ENCODE measurements at places on chromosomes 1 and 21.

DNA sequence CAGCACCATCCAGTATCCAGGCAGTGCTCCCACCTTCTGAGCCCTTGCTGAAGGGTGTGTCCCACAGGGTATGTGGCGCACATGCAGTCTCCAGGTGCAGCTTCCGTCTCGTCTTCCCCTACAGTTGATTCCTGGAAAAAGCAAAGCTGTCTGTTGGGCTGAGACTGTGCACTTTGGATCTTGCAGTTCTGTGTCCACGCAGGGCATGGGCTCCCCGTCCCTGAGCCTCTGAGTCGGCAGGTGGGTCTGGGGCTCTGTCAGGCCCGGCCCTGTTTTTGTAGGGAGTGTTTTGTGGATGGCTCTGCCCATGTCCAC lies 32.8 kb downstream of the SNAP47 start:
- no peak for DNase-seq

GRCh38 chr1:113858418-113858817 lies 13.1 kb downstream of the PTPN22 start:
- DNase-seq = no peak

- no peak for DNase-seq
These were observed 25.0 kb upstream of the TMEM39B start for GRCh38 chr1:32047701-32048100.

- DNase-seq = no peak
These were observed at the start of gene EPHB2 for GRCh38 chr1:22710701-22711049. Gene EPHB2 (plus strand): TSS chr1:22710839. CDS start chr1:22710983, 144 bp downstream.

DNA sequence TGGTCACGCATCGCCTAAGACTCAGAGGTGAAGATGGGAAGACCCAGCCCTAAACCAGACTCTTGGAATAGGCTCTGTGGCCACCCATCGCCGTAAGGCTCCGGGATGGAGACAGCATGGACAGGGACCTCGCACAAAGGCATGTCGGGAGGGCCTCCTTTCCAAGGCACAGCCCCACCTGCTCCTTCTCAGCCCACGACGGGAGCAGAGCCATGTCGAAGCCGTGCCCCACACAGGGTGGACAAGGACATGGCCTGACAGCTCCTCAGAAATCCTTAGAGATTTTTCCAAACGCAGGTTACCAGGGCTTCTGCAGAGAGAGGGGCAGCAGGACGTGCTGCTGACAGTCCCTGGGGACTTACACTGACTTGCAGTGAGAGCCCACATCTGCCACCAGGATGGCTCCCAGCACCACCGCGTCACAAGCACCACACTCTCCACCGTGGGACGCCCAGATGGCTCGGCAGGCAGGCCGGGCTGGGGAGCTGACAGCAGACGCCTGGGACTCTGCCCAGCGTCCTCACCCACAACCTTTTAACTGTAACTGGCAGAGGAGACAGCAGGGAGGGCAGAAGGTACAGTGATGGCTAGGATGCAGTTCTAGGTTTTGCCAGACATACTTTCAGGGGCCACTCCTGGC lies 12.0 kb downstream of the SSU72 start:
- no peak for DNase-seq

DNA sequence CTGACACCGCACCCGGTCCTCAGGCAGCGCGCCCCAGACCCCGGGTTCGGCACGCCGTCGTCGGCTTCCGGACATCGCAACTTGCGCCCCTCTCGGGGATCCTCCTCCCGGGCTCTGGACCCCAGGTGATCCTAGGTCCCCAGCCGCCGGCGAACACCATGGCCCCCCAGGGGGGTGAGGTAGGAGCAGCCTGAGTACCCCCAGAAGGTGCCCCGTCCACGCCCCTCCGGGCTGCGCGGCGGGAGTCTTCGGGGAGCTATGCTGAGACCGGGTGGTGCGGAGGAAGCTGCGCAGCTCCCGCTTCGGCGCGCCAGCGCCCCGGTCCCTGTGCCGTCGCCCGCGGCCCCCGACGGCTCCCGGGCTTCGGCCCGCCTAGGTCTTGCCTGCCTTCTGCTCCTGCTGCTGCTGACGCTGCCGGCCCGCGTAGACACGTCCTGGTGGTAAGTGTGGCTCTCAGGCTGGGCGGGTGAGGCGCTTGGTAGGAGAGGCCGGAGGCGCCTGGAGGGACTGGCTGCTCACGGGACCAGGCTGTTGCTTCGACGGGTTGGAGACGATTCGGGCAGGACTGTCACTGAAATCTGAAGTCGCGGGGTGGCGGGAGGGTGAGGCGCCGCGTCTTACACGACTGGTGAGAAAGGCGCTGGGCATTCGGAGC lies 367 bp downstream of the WNT2B start:
- peak; percentile 86 for DNase-seq

GRCh38 chr21:40404396-40404800 lies 442.6 kb downstream of the DSCAM start:
- no peak for DNase-seq

DNA sequence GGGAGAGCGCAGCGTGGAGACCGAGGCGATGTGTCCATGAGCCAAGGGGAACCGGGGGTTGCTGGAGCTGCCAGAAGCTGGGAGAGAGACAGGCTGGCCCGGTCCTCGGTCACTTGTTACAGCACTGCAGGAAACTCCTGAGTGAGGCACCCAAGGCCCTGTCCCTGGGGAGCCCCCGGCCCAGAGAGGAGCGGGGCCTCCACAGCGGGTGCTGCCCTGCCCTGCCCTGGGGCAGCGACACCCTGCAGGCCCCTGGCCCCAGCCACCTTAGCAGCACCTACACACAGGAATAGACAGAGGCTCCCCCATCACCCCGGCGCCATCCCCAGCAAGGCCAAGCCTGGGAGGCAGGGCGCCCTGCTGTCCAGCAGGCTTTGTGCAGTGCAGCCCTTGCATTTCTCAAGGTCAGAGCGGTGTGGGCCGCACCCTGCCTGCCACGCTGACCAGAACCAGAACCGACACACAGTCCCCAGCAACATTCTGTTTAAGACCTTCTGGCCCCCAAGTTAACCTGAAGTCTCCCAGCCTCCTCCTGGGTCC lies 6.6 kb upstream of the MEGF6 start:
- no peak for DNase-seq

- DNase-seq = no peak
These were observed 11.3 kb upstream of the DNMT3L start for GRCh38 chr21:44273046-44273445.

DNA sequence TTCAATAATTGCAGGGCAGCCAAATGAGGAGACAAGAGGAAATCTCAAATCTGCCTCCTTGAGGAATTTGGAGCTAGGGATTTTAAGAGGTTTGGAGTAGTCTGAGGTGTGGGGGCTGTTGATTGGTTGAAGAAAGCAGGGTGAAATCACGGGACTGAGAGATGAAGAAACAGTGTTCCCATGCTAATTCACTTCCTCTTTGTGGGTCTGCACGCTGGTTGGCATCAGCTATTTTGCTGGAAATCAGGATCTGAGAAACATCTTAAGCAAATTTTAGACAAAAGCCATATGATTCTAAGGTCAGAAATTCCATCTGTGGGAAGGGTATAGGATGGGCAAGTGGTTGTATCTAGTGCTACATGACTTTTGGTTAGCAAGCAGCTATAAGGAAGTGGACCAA lies 107.1 kb upstream of the PAXBP1 start:
- no peak for DNase-seq

DNA sequence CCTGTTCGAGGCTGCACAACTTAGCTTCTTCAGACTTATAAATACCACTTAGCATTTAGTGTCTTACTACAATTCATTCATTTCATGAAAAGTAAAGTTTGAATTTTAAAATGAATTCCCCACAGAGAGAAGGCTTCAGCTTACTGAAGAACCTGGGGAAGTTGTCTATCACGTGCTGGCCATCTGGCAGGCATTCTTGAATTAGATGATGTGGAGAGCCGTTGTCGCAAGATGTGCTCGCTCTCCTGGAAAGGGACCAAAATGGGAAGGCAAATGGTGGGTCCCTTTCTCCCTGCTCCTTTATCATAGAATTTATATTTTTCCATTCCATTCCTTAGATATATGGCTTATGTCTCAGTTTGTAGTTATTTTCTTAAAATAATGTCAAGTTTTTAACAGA lies 90.5 kb downstream of the CD247 start:
- no peak for DNase-seq

- DNase-seq = no peak
These were observed 5.2 kb downstream of the GRIK3 start for GRCh38 chr1:37028981-37029617.

DNA sequence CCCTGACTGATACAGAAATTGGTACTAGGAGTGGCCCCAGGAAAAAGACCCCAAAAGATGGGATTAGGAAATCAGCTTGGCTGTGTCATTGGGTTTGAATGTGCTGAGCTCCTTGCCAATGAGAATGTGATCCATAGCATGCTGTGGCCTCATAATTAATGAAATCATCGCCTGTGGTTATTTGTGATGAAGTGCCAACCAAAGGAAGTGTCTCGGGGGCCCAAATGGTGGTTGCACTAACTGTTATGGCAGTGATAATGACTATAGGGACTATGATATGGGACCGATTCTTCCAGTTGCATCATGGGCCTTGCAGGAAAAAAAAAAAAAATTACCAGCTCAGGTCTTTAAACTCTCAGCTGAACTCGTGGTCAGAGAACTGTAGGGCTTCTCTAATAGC lies 15.4 kb upstream of the ZDHHC18 start:
- DNase-seq = no peak

DNA sequence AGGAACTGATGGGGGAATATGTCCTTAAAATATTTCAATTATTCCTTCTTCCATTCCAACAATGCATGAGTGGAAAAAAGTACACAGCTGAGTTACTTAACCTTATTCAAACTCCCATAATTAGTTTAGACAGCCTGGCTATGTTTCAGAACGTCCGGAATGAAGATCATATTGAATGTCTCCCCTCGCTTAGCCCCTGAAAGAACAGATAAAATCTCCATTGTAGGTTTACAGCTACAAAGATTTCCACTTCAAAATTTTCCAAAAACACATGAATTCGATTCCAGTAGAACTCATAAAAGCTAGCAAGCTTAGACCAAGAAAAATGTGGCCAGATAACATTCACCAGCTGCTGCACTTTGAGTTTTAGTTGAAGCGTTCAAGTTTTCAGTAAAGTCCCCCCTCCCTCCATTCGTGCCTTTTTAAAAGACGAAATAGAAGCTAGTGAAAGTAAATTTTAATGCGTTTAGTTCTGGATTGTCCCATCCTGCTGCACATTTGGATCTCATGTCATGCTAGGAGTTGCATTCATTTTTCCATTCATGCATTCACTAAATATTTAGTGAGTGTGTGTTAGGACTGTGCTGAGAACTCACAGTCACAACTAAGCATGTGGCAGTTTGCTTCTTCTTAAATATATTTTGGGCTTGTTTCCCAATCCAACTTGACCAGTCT lies 29.4 kb upstream of the SSX2IP start:
- no peak for DNase-seq

DNA sequence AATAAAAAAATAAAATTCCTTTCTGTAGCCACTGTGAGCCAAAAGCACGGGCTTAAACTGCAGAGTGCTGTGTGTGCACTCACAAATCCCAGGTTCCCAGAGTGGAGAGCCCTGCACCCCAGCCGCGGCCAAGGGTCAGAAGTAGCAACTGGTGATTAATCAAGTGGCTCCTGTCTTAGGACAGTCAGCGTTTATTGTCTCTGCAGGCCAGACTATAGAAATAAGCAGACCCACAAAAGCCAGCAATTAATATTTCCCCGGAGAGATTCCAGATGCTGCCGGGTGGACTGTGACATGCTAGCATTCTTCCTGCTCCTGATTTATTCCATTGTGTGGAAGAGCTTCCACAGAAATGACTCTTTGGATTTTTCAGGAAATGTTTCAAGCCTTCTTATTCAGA lies 412.2 kb downstream of the KIF26B start:
- no peak for DNase-seq

DNA sequence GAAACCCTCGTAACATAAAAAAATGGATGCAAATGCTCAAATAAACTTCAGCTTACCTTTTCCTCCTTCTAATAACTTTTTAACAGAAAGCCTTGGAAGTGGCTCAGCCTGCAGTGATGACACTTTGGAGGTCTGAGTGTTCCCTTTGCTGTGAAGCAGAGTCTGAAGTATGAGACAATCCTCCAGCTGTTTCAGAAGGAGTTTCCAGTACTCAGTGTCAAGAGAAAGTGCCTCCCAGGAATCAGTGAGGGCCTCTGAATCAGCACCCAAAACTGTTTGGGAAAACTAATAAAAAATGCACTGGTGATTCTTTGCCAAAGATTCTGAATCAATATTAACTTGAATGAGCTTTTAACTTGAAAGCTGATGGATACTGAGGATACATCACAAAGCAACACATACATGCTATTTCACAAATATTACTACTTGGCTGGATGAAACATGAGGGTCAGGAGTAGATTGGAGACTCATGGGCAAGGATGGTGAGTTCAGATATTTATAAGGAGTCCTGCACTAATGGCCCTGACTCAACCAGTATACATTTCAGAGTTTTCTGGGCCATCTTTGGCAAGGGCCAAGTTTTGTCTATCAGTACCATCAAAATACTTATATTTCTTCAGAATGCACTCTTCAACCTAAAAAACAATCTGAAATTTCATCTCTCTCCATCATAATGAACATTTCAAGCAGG lies 77.0 kb downstream of the IARS2 start:
- no peak for DNase-seq

DNA sequence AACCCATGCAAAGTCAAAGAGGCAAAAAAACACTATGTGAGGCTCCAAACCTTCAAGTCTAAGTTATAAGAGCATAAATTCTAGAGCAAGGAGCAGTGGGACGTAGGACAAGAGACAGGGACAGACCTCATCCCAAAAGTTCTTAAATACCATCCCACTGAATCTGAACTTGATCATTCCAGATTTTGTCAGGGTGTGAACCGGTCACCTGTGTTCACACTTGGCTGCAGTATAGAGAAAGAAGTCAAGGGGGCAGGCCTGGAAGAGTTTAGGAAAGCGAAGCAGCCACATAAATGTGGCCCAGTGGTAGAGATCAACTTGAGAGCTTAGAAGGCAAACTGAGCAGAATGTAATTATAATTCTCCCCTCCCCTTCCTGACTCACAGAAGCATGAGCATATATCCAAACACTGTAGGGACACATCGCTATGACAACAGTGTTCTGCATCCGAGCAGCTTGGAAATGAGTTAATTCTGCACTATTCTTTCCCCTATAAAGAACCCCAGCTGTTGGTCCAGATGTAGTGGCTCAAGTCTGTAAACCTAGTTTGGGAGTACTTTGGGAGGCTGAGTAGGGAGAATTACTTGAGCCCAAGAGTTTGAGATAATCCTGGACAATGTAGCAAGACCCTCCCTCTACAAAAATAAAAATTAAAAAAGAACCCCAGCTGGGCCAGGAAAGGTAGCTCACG lies 2.7 kb downstream of the AKR7A2 start:
- DNase-seq = no peak

DNA sequence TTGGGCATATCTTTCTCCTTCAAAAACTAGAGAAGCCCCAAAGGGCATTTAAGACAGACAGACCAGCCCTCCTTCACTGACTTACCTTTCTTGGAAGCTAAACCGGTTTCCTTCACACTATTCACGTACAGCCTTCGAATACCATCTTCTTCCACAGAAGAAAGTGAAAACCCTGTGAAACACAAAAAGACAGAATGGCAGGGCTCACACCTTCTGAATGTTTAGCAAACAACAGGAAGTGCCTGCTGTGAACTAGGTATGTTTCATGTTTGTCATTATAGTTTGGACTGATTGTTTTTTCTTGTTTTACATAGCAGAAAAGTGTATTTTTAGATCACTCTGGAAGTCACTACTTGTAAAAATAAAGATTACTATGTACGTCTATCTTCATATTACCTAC lies 148.6 kb upstream of the KRTAP19-8 start:
- no peak for DNase-seq

- DNase-seq = no peak
These were observed 184.3 kb upstream of the LMO4 start for GRCh38 chr1:87144316-87144895.

GRCh38 chr1:87167157-87167789 lies 161.4 kb upstream of the LMO4 start:
- no peak for DNase-seq
